Kidney epithelial cell (primary cell): ENCODE measurements at places on chromosomes 2 and 18. TPM values are rescaled to one million over a fixed set of nuclear protein-coding genes. Genes with fewer than 3 reads are reported as not detected.
A peak's percentile ranks its signal among the peaks of the same experiment; 100 is the strongest.

The RSAD2 gene
- total RNA-seq, result 3.6 and 4.9 TPM in 2 replicates

The ABCA12 gene
- total RNA-seq, result 7.7 and 9.3 TPM in 2 replicates

GRCh38 chr2:15807418-15808203 lies 132.7 kb upstream of the MYCN start:
- DNase-seq, result no peak

DNA sequence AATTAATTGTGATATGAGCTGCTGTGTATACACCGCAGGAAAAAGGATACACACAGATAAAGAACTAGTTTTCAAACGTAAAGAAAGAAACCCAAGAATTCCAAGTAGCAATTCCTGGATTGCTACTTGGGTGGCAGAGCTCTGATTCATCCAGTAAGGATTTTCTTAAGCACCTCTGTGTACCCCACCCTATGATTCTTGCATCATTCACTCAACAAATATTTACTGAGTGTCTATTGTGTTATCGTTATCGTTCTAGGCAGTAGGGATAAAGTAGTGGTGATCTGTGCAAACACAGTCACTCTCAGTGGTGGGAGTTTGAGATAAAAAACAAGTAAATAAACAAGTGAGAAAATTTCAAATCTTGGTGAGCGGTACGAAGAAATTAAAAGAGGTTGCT lies 4.9 kb upstream of the TMEM200C start:
- DNase-seq, result peak; percentile 51

- no peak for DNase-seq
These were observed 77.4 kb downstream of the DYSF start for GRCh38 chr2:71530641-71531332.

GRCh38 chr2:171237751-171238505 lies 77.2 kb upstream of the TLK1 start:
- DNase-seq, result no peak
